ENCODE measurements at places on chromosomes 7 and 10.

DNA sequence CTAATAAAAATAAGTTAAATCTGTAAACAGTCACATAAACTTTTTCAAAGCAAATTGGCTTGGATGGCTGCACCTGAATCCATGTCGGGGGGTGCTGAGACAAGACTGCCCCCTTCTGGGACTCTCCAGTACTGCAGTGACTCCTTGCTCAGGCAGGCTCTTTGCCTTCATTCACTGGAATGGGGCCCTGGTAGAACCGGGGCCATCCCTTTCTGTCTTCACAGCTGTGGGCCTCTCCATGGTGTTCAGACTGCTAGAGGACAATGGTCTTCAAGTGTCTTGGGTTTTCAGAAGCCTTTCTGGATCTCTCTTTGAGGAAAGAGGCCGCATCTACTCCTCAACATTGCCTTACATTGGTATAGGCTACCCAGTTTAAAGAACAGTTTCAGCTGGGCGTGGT, 16.1 kb upstream of the IMPDH1 start:
- peak; percentile 82 for DNase-seq

DNA sequence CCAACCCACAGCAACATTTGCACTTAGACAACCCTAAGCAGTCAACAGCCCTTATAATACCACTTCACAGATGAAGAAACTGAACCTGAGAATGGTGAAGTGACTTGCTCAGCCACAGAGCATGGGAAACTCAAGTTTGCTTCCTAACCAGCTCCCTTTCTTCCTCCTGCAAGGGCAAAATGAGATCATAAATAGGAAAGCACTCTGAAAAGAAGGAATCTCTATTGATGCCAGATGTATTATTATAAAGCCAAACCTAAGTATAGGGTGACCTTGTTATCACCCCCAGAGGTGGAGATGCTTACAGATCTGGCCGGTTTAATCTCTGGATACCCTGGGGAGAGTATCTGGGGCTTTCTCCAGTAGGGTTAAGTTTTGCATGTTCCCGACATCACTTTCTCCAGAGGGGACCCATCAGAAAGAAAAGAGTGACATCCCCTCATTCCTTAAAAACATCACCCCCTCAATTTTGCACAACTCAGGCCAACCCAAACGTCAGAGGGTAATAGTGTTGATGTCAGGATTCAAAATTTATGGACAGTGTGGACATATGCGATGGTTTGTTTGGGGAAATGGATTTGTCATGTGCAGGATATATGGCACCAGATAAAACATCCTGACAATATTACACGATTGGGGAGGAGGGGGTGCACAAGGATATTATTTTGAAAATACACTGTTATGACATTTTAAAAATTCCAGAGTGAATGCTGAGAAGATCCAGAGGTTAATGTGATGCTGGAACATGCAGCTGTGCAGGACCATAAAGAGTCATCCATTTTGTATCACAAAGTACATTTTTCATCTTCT, 24.0 kb upstream of the XPNPEP1 start:
- no peak for DNase-seq

DNA sequence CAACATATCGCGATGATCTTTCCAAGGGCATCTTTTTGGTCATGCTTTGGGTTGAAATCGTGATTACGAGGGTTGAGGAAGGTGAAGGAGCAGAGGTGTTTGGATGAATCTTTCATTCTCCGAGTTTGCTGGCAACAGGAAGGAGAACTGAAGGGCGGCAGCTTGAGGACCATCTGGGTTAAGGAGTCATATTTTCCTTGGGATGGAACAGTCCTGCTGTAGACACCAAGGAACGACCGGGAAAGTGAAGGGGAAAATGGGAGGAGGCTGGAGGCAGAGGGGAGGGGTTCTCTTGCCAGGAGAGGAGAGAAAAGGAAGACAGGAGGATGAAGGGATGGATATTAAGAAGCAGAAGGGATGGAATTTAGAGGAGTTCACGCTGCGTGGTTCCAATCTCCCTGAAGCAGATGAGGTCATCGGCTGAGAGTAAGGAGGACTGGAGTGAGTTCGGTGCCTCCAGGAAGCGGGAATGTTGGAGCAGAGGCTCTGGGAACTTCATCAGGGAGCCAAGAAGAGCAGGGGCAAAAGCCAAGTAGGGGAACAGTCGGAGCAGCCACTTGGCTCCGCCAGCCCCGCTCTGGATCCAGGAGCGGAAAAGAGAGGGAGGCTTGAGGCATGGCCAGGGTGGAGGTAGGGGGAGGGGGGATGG, 116.6 kb upstream of the GALNT17 start:
- DNase-seq: peak; percentile 71

- DNase-seq: no peak
Measured at GRCh38 chr10:49748006-49748405, 14.1 kb downstream of the OGDHL start.

DNA sequence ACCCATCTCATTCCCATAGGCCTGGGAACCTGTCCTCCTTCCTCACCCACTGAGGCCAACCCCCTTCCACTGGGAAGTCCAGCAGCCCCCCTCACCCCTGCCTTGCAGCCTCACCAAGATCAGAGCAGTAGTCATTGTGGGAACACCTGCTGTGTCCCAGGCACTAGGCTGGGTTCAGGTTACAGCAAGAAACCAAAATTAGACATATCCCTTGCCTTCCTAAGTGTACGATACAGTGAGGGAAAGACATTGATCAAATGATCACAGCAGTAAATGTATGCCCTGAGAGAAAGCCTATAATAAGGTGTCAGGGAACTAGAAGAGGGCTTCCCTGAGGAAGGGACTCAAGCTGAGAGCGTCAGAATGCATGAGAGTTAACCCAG, 17.0 kb upstream of the C10orf105 start:
- no peak for DNase-seq

DNA sequence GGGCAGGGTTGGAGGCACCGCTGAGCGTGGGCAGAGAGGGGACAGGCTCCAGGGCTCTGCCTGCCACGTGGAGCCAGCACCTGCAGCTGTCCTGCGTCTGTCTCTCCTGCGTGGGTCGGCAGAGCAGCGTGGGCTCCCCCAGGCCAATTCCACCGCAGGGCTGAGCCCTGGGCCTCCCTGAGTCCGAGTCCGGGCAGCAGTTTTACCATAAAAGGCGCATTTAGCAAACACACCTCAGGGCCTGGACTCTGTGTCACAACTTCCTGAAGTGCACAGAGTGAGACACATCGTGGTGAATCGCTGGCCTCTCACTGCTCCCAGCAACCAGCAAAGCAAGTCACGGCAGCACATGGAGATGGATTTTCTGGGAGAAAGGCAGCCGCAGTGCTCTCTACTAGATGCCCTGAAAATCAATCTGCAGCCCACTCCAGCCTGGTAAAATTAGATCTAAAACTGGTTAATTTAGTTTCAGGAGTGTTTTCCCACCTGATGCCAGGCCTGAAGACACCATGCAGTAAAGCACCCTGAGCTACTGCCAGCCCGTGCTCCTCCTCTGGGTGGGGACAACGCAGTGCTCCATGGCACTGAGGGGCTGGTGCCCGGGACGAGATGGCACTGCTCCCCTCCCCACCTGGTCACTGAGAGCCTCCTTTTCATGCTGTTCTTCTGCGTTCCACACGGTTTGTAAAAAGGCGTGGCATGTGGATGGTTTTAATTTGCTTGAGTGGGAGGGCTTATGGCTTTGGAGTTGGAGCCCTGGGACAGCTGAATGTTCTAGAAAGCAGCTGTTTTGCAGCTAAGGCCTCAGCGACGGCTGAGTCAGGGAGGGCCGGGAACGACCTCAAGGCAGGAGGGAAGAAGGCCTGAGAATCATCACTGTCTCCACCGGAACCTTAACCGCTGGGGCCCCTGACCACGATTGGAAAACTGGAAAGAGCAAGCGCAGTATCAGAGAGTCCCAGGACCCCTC, 336.9 kb downstream of the ADARB2 start:
- no peak for DNase-seq

- DNase-seq: no peak
Measured at GRCh38 chr10:16907687-16908086, 90.5 kb upstream of the RSU1 start.

GRCh38 chr7:141460781-141461715, 90.2 kb upstream of the AGK start:
- DNase-seq: no peak

- no peak for DNase-seq
Measured at GRCh38 chr7:67866054-67866453, 869.4 kb downstream of the TYW1 start.

DNA sequence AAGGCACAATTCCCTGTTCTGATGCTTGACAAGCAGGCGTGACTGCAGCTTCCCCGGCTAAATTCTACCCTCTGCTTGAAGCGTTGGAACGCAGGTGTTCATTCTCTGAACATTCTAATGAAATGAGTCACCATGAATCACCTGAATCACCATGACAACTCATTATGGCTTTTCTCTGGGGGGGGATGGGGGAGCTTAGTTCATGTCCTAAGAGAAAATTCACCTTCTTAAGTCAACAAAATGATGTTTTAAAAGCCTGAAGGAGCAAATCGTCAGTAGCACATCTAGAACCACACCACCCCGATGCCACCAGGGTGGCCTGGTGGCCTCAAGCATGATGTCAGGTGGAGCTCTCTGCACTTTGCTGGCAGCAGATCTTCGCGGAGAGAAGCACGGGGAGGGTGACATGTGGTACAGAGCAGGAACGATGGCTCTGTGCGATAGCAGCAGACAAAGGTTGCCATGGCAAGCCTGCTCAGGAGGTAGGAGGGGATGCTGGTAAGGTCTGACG, 33.7 kb downstream of the DDC start:
- DNase-seq: no peak

DNA sequence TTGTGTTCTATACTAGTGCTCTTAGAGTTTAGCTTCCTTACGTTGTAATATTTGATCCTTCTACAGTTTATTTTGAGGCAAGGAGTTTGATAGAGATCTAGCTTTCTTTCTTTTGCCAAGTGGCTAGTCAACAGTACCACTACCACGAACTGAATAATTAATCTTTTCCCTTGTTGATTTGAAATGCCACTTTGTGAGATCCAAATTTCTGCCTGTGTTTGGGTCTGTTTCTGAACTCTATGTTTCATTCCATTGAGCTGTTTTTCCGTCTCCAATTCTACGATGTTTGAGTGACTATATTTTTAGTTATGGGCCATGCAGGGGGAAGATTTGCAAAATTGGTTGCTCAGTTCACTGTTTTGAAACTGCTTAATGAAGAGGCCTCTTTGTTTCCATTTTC, 134.7 kb downstream of the KIAA1217 start:
- DNase-seq: no peak

GRCh38 chr10:3427950-3428354, 255.4 kb upstream of the PITRM1 start:
- no peak for DNase-seq

GRCh38 chr7:12423355-12423996, 19.8 kb upstream of the VWDE start:
- DNase-seq: no peak

- no peak for DNase-seq
Measured at GRCh38 chr7:99422186-99422585, 13.4 kb downstream of the BUD31 start.

- no peak for DNase-seq
Measured at GRCh38 chr7:22108151-22108845, 162.6 kb upstream of the CDCA7L start.

- DNase-seq: no peak
Measured at GRCh38 chr7:149027055-149027454, 1.2 kb downstream of the PDIA4 start.

GRCh38 chr10:100395626-100396025, 48.6 kb downstream of the SCD start:
- DNase-seq: no peak

- DNase-seq: no peak
Measured at GRCh38 chr7:94412762-94413322, 18.1 kb downstream of the COL1A2 start.

- peak; percentile 96 for DNase-seq
Measured at GRCh38 chr10:78960316-78960800, 108.4 kb upstream of the ZMIZ1 start.
